CD4-positive, CD25-positive, alpha-beta regulatory T cell (primary cell): ENCODE measurements at places on chromosomes 12 and 14. TPM values are rescaled to one million over a fixed set of nuclear protein-coding genes. Genes with fewer than 3 reads are reported as not detected.

NIN gene
- total RNA-seq = 78.2 TPM

RAN gene
- 298 TPM for total RNA-seq

VWF gene
- 1.3 TPM for total RNA-seq

ITPK1 gene
- 54.1 TPM for total RNA-seq

DNA sequence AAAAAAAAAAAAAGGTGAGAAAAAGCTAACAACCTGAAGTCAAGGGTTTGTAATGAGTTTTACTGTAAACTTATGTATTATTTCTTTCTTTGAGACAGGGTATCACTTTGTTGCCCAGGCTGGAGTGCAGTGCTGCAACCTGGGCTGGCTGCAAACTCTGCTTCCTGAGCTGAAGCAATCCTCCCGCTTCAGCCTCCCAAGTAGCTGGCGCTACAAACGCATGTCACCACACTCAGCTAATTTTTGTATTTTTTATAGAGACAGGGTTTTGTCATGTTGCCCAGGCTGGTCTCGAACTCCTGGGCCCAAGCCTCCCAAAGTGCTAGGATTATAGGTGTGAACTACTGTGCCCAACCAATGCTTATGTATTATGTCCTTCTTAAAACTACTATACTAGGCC, 9.2 kb downstream of the ATF7 start:
- no peak for DNase-seq

DNA sequence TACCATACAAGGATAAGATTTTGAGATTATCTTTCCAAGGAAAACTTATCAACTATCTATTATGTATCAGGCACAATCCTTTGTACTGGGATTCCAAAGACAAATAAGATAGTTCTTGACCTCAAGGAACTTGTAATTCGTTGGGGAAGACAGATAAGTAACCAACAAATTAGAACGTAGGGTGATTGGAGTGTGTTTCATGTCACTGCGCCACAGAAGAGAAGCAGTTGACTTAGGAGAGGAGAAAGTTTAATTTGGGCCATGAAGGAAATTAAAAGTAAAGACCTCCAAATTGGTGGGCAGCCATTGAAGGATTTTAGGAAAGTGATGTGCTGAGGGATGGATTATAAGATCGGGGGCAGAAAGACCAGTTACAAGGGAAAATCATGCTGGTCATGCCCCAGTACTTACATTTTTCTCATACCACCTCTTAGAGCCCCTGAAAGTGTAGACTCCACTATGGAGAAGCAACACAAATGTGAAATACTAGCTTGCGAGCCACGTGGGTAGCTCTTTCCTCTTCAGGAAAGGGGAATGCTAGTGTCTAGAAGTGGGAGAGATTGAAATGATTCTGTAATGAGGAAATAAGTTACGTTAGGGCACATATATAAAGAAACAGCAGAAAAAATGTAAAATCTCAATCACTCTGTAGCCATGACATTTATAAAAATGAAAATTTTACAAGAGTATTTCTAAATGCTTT, 148.7 kb downstream of the ETV6 start:
- no peak for DNase-seq

- no peak for DNase-seq
These were observed 15.2 kb downstream of the STON2 start for GRCh38 chr14:81384900-81385299.

HCAR3 gene
- not detected for total RNA-seq

AQP2 gene
- total RNA-seq = not detected

GRCh38 chr14:83101846-83102245, 1568.2 kb upstream of the SEL1L start:
- DNase-seq = no peak

DNA sequence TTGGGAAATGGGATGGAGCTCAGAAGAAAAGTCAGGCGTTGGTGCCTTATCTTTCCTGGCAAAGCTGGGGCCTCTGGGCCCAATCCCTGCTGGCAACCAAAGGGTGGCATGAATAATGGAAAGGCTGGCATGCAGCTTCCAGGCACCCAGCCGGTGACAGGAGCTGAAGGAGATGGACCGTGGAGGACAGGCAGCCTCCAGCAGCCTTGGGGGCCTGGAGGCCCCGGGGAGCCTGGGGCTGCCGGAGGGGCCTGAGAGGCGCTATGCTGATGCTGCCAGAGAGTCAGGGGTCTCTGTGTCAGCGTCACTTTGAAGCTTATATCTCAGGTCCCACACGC, 38.2 kb upstream of the EML1 start:
- no peak for DNase-seq

GABARAPL1 gene
- total RNA-seq = 170 TPM

- no peak for DNase-seq
These were observed 51.8 kb downstream of the RIMBP2 start for GRCh38 chr12:130664252-130664651.

DNA sequence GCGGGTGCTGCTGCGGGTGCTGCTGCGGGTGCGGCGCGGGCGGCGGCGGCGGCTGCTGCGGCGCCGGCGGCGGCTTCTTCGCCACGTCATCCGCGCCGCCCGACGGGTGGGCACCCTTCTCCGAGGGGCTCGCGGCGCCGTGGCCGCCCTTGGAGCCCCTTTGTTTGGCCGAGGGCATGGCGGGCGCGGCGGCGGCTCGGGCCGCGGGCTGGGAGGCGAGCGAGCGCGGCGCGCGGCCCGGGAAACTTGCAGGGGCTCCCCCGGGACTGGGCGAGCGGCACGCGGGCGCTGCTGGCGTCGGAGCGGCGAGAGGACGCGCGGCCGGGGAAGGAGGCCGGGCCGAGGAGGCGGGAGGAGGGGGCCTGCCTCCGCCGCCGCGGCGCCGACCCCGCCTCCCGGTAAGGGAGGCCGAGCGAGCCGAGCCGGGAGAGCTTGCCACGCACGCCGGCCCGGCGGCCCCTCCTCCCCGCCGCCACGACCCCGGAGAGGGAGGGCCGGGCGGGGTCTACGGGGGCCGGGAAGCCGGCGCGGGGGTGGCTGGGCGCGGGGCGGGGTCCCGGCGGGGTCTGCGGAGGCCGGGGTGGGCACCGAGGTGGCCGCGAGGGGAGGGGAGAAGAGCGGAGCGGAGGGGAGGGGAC, at the start of gene CKAP4:
Gene CKAP4, minus strand, starts transcription at position 347 of the 638 bp plus-strand sequence. Its CDS starts 169 bp downstream, at position 178.
- DNase-seq = peak; percentile 49

- DNase-seq = no peak
These were observed 19.1 kb downstream of the GOLGA5 start for GRCh38 chr14:92813201-92813600.

SYCP3 gene
- 0.27 TPM for total RNA-seq

GRCh38 chr14:93306812-93307211, 26.0 kb downstream of the BTBD7 start:
- no peak for DNase-seq

- no peak for DNase-seq
These were observed 2.5 kb upstream of the UTP20 start for GRCh38 chr12:101277443-101277842.

KRT3 gene
- not detected for total RNA-seq

GRCh38 chr14:69040353-69040752, 61.3 kb upstream of the ACTN1 start:
- DNase-seq = no peak

MMP14 gene
- total RNA-seq = 1.0 TPM

DNA sequence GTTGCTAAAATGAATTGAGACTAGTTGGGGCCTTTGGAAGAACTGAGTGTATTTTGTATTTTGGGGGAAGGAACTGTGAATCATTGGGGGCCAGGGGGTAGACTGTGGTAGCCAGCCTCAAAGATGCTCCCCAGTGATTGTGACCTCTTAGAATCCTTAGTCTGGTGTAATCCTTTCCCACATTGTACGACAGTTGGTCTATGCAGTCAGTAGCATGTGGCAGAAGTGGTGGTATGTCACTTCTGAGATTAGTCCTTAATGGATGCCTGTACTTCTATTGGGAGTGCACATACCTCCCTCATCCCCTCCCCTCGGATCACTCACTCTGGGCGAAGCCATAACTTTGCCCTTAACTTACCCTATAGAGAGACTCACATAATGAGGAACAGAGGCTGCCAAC, 48.0 kb downstream of the USP15 start:
- no peak for DNase-seq

- DNase-seq = no peak
These were observed 1.6 kb upstream of the PRPH start for GRCh38 chr12:49293056-49293956.

KRT83 gene
- not detected for total RNA-seq

MGAT4C gene
- not detected for total RNA-seq

DNA sequence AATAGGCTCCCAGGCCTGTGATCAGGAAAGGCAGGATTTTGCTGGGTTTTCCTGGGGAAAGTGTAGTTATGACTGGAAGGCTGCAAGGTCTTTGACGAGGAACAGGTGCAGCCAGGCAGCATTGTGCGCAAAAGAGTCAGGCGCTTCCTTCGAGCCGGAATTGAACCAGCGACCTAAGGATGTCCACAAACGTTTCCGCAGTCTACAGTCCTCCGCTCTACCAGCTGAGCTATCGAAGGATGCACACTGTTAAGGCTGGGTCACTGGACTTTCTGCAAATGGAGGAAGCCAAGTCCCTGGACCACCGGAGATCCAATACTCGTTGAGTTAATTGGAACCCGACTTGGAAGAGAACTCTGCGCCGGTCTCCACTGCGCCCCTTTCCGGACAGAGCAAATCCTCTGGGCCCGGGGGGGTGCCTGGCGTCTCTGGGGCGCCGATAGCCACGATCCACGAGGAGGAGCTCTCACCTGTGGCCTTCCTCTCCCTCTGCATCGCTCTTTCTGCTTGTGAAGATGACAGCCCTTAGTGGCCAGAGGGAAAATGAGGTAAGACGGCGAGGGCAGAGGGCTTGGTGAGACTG, 18.4 kb upstream of the OR6S1 start:
- no peak for DNase-seq

DNA sequence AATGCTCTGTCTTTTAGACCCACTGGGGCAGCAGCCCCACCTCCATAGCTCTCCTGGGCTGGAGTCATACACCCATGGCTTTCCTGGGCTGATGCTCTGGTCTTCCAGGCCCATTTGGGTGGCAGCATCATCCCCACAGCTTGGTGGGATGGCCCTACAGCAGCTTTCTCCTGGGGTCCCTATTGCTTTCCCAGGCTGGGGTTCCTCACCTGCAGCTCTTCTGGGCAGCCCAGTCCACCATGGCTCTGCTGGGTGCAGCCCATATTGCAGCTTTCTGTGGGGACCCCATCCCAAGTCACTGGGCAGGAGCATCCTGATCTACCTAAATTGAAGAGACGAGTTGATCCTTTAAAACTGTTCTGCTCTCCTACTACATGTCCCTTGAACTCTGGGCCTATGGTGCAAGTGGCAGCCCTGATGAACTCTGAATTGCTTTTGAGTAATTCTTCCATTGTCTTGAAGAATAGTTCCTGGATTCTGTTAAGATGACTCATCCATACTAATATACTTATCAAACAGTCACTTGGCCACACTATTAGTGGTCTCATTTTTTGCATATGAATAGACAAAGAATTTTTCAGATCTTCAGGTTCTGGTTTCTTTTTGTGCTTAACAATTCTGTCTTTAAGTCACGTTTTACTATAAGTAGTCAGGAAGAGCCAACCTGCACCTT, 390.1 kb downstream of the DPF3 start:
- DNase-seq = no peak

- no peak for DNase-seq
These were observed 3.7 kb downstream of the PIANP start for GRCh38 chr12:6696690-6697583.

- DNase-seq = no peak
These were observed 30.7 kb downstream of the LRIG3 start for GRCh38 chr12:58889557-58889956.

- no peak for DNase-seq
These were observed 6.0 kb upstream of the STK38L start for GRCh38 chr12:27237790-27238771.

- no peak for DNase-seq
These were observed 116.3 kb downstream of the RTN1 start for GRCh38 chr14:59754256-59754655.

DNA sequence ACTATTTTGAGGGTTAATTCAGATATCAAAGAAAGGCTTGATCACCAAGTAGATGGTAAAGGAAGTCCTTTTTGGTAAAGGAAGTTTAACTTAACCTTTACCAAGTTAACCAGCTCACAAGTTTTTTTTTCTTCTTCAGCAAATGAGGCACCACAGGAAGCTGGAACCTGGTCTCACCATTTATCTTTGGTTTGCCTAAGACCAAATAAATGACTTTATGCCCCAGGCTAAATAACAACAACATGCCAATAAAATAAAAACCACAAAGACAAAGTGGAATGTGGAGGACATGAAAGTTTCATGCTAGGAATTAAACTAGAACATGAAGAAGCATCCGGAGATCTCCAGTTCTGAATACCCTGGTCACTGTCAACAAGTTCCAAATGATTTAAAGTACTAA, 116.8 kb upstream of the PRICKLE1 start:
- no peak for DNase-seq

DNA sequence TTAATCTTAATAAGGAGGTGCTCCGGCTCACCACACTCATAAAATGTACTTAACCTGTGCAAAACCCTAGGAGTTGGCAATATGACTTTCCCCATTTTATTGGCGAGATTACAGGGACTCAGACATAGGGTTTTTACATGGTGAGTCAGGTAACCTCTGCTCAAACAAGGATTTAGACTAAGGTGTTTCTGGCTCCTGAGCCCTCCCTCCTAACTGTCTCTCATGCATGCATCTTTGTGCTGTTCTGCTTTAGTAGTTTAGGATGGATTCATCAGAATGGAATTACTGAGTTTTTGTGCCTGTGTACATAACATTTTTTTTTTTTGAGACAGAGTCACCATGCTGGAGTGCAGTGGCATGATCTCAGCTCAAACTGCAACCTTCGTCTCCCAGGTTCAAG, 993.3 kb upstream of the TMEM132C start:
- DNase-seq = no peak

- DNase-seq = no peak
These were observed 830 bp upstream of the MIS18BP1 start for GRCh38 chr14:45253754-45254310.

DNA sequence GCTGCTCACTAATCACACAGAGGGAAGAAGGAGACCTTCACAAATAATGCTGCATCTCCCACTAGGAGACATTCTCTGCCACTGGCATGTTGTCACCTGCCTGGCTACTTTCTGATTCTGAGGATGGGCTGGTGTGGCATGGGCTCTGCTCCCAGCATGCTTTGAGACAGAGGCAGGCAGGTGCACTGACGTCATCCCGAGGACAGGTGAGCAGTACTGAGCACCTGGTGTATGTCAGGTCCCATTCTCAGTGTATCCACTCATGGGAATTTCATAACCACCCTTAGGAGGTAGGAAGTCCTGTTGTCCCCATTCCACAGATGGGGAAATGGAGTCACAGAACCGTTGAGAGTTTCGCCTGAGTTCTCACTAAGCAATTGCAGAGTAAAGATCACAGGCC, 597.9 kb downstream of the VRK1 start:
- no peak for DNase-seq
